CD4-positive, alpha-beta memory T cell (primary cell): ENCODE measurements at places on chromosomes 16 and 17.

- no peak for DNase-seq
Observed at GRCh38 chr16:84003038-84003437, 35.0 kb downstream of the NECAB2 start.

DNA sequence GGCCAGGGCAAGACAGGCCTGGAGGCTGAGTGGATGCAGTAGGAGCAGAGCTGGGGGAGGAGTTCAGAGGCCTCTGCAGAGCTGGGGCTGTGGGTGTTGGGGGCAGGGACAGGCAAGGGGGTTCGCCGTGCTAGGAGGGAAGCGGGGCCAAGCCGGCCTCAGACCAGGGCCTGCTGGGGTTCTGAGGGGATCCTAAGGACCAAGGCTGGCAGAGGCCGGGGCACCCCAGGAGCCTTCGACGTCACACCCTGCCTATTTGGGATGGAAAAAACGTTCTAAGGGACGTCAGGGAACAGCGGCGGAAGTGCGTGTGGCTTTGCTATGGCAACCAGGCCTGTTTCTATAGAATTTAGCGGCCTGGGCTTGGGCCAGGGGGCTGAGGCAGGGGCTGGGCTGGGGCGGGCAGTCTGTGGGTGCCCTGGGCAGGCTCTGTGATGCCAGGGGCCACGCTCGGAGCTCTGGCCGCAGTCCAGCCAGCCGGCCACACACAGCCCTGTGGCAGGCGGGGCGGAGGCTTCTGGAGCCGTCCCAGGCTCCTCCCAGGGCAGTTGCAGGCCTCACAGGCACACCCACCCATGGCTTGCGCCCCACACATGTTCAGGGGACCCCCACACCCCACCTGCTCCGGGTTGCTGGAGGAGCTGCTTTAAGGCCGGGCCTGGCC, 3.7 kb downstream of the TRAF7 start:
- DNase-seq = no peak

- DNase-seq = no peak
Observed at GRCh38 chr17:17915183-17915582, 57.0 kb downstream of the TOM1L2 start.

GRCh38 chr17:74215342-74215727, 2.0 kb downstream of the TTYH2 start:
- DNase-seq = no peak

- no peak for DNase-seq
Observed at GRCh38 chr17:67730731-67731130, 13.0 kb downstream of the NOL11 start.

DNA sequence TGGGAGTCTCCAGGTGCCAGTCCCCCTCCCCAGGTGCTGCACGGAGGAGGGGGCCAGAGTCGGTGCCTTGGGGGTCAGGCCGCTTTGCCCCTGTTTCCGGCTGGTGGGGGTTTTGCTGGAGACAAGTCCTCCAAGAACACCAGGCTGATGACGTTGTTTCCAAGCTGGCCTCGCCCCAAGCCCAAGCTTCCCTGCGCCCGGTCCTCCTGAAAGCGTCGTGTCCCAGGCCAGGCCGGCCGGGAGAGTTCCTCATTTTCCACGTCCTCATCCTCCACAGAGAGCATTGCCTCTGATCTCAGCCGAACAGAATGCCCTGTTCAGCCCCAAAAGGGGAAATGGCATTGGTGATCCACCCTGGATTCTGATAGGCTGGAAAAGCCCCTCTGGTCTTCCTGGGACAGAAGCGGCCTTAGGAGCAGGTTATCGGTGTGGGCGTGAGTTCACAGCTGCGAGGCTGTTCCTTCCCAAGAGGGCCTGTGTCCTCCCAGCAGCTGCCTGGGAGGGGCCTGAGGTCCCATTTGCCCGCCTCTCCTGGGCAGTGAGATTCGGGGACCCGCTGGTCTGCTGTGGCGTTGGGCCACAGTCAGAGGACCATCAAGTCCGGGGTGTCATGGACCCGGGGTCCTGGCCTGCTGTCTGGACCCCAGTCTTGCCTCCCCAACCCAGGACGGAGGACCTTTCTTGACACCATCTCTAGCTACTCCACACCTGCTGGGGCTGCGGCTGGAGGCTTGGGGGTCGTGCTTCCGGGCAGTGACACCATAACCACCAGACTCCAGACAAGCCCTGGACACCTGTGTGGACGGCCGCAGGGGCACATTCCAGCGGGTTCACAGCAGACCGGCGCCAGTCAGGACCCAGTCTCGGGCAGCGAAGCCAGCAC, 7.1 kb downstream of the SOX8 start:
- no peak for DNase-seq

DNA sequence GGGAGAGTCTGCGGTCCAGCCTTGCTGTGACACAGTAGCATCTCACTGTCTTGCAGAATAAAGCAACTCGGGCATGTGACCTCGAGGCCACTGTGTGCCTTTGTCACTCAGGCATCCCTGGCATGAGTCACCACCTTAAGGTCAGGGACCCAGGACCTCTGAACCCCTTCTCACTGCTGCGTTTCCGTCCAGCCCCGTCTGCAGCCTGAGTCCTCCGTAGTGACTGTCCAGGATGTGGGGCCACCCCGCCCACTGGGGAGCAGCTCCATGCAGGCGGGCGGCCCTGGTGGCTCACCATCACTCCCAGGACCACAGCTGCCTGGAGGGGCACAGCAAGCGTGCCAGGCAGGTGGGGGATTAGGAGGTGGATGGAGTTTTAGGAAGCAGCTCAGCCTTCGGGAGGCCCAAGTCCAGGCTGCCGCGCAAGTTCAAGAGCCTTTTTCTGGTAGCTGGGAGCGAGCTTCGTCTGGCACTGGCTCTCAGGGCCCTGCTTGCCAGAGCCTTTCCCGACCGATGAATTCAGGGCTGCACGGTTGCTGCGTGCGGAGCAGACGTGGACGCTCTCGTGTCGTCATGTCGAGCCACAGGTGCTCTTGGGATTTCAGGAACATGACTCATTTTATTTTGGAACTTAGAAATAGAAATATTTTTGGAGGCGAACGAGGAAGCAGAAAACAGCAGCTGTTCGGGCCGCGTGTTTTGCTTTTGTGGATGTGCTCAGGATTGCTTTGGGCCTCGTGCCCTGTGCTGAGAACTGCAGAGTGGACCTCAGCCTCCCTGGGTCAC, 16.8 kb downstream of the KCTD5 start:
- DNase-seq = no peak

DNA sequence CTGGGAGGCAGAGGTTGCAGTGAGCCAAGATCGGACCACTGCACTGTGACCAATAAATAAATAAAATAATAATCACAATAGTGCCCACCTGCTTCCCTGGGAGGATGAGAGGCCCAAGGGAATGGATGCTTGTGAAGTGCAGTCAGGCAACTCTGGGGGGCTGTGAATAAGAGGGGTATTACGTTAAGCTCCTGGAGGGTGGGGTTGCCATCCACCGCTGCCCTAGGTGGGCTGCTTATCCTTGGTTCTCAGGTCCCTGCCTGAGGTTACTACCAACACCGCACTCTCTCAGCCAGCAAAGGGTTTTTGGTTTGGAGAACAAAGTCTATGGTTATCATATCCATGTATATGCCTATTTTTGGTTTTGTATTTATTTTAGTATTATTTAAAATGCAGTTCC, 48.6 kb upstream of the CBFA2T3 start:
- no peak for DNase-seq

- no peak for DNase-seq
Observed at GRCh38 chr16:11109566-11109965, 146.4 kb downstream of the SOCS1 start.

DNA sequence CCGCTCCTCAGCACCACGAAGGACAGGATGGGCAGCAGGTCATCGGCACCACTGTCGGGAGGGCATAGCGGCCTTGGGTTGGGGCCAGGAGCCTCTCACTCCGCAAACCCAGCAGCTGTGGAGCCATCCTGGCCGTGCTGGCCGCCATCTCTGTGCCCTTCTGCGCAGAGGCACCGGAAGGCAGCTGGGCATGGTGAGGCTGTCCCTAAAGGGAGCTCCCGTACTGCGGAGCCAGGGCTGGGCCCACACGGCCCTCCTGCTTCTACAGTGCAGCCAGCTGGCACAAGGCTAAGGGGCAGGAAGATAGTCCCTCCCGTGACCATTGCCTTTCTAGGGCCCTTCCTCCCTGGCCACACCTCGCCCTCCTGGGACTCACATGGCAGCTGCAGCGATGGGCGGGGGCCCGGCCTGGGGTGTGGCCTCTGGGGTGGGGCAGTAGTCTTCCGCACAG, 7.0 kb upstream of the SPATA2L start:
- DNase-seq = no peak

GRCh38 chr16:86231996-86232350, 278.4 kb upstream of the FOXF1 start:
- no peak for DNase-seq

DNA sequence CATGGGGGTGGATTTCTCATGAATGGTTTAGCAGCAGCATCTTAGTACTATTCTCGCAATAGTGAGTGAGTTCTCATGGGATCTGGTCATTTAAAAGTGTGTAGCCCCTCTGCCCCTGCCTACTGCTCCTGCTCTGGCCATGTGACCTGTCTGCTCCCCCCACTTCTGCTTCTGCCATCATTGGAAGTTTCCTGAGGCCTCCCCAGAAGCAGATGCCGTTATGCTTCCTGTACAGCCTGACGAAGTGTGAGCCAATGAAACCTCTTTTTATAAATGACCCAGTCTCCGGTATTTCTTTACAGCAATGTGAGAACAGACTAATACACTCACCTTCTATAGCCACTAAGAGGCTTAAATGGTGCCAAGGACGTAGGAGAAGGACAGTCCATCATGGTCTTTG, 51.5 kb downstream of the NOL11 start:
- no peak for DNase-seq

GRCh38 chr16:31700200-31700529, 172.5 kb downstream of the AHSP start:
- DNase-seq = no peak

- no peak for DNase-seq
Observed at GRCh38 chr16:82834151-82834815, 207.5 kb downstream of the CDH13 start.

- DNase-seq = peak; percentile 78
Observed at GRCh38 chr17:2025220-2025621, at the start of gene RTN4RL1. Gene RTN4RL1, minus strand, starts transcription at chr17:2025334. Its CDS starts 469 bp downstream, at chr17:2024865.

- DNase-seq = no peak
Observed at GRCh38 chr17:37532756-37533155, 43.1 kb downstream of the DUSP14 start.

GRCh38 chr16:57150682-57151330, 35.0 kb downstream of the PSME3IP1 start:
- DNase-seq = no peak

- peak; percentile 43 for DNase-seq
Observed at GRCh38 chr16:56950881-56951771, 10.6 kb upstream of the CETP start.

- no peak for DNase-seq
Observed at GRCh38 chr16:820748-821147, 20.2 kb upstream of the GNG13 start.

DNA sequence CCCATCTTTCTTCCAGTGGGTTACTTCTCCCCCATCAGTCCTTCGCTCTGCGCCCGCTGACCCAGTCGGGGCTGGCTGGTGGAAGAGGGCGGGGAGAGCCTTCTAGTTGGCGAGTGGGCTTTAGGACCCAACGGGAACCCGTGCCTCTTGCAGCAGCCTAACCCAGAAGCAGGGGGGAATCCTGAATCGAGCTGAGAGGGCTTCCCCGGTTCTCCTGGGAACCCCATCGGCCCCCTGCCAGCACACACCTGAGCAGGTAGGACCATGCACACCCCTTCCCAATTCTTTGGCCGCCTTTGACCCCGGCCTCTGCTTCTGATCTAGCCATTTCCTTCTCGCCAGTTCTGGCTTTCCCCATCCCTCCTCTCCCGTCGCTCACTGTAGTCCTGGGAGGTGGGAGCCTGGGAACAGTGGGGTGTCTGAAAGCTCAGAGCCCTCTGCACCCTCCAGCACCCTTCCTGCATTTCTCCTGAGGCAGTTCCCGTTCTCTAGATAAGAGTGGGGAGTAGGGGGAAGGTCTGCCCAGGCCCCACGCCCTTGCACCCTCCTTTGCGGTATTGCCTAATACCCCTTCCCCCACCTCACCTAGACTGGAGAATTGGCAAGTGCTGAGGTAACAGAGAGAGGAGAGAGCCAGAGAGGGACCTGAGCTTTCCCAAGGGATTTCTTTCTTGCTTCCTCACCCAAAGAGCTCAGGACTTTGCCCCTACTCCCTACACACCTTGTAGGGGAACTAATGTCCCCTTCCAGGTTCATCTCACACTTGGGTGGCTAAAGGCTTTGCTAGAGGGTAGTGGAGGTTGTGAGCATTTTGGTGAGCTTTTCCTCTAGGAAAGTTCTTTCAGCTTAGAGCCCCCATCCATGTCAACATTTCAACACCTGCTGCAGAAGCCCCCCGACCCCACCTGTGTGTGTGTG, at the start of gene RARA:
RARA (plus strand) TSS at position 150 of the 918 bp plus-strand sequence. CDS start 22,039 bp downstream, outside the sequence.
- DNase-seq = no peak

DNA sequence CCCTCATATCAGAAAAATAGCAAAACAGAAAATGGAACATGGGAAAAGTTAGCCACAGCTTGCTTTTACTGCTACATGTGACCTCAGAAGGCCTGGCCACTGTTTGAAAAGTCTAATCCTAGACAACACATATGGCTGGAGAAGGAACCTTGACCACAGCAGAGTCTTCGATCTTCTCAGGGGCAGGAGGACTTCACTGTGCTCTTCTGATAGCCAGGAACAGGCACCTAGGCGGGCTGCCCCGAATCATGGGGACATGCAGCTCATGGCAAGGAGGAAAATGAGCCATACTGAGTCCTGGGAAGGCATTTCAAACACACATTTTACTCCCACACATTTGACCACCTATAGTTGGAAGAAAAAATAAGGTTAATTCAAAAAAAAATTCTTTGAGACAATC, 31.1 kb upstream of the ADORA2B start:
- no peak for DNase-seq

GRCh38 chr17:17978481-17979424, 6.1 kb downstream of the DRC3 start:
- DNase-seq = no peak

DNA sequence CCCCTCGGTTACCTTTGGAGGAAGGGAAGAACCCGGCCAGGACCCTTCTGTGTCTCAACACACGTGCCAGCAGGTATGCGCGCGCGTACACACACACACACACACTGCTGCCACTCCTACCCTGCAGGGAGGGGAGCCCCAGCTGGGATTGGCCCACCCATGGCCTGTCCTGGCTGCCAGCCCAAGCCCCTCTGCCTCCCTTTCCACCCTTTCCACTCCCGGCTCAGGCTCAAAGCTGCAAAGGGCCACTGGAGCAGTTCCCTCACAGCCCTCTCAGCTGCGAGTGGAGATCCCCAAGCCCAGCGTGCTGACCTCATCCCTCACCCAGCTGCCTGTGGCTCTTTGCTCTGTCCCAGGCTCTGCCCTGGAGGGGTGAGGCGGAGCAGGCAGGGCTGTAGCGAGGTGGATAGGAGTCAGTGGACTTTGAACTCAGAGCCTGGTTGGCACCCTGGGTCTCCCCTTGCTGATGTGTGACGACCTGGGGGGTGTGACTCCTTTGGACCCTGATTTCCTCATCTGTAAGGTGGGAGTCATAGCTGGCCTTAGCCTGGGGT, 14.5 kb downstream of the KIF19 start:
- no peak for DNase-seq

- DNase-seq = no peak
Observed at GRCh38 chr16:57663917-57664661, 4.0 kb upstream of the ADGRG3 start.
